ENCODE measurements at places on chromosomes 1 and 21.

DNA sequence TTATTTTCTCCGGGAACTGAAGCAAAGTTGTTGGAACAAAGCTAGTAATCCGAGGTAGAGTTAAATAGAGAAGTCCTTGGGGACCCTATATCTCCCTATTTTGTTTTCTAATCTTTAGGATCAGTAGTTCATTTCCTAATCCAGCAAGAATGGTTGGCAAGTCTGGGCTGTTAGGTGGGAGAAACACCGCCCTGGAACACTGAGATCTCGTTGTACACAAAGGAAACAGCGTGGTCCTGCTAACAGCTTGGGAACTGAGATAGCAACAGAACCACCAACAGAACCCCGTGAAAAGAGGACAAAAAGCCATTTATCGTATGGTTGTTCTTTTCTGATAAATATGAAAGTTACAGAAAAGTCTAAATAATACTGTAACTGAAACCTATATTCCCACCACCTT lies 121.9 kb upstream of the CDC42BPA start:
- no peak for DNase-seq

DNA sequence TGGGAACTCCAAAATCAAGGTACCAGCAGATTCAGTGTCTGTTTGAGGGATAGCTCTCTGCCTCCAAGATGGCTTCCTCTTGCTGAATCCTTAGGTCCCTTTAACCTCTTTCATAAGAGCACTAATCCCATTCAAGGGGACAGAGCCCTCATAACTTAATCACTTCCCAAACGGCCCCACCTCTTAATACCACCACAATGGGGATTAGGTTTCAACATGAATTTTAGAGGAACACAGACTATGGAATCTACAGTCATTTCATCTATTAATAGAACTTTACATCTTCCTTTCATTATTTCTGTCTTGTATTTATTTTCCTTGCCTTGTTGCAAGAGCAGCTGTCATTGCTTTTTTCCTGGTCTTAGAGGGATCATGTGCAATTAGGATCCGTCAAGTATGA lies 30.3 kb downstream of the HOOK1 start:
- no peak for DNase-seq

DNA sequence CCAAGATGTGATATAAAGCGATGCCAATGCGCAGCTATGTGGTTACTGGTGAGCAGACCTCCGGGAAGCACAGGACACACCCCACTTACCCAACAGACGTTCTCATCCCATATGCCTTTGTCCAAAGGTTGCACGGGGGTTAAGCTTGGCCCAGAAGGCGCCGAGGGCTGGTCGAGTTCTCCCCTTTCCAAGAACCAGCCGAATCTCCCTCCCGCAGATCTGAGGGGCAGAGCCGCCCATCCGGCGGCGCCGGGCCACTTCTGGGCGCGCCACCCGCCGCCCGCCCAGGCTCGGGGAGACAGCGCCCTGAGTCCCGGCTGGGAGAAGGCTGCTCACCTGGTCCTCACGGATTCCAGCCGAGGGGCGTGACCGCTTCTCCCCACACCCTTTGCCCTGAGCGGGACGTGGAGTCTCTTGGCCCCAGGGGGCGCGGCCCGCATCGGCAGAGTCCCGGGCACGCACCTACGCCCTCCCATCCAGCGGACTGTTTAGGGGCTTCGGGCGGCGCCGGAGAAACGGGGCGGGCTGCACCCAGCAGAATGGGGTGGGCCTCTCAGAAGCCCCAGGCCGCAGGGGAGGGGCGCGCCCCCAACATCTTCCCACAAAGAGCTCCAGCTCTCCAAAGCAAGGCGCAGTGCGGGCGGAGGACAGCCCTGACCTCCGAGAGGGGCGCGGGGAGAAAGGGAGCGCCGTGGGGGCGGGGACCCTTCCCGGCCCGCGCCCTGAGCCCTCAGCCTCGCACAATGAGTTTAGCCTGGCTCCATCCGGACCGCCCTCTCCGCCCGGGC lies 615 bp downstream of the GPR161 start:
- DNase-seq, result no peak

GRCh38 chr1:228097333-228098081 lies 5.6 kb downstream of the C1orf35 start:
- no peak for DNase-seq

DNA sequence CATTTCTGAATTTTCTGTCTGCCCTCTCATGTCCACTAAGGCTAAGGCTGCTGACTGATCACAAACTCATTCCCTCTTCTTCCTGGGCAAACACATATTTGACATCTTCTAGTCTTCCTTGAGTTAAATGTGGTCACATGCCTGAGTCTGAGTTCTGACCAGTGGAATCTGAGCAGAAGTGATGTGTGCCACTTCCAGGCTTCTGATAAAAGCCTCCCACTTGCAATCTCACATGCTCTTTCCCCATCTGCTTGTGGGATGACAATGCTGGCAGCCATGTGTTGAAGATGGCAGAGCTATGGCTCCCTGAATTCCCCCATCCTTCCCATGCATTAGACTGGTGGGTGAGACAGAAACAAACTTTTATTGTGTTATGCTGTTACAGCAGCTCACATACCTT lies 149.9 kb upstream of the ZNF648 start:
- no peak for DNase-seq

GRCh38 chr1:21212126-21212525 lies 35.4 kb upstream of the EIF4G3 start:
- no peak for DNase-seq

DNA sequence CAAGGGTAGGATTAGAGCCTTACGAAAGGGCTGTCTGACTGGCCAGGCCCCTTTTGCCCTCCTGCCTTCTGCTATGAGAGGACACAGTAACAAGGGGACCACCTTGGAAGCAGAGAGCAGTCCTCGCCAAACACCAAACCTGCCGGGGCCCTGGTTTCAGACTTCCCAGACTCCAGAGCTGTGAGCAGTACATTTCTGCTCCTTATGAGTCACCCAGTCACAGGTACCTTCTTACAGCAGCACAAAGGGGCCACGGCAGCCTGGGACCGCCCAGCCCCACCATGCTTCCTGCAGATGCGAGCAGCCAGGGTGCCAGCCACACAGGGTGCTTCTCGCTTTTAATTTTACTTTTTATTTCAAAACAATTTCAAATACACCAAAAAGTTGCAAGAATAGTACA lies 17.2 kb upstream of the POFUT2 start:
- no peak for DNase-seq

- no peak for DNase-seq
Observed at GRCh38 chr1:103509250-103509649, 16.2 kb upstream of the RNPC3 start.

DNA sequence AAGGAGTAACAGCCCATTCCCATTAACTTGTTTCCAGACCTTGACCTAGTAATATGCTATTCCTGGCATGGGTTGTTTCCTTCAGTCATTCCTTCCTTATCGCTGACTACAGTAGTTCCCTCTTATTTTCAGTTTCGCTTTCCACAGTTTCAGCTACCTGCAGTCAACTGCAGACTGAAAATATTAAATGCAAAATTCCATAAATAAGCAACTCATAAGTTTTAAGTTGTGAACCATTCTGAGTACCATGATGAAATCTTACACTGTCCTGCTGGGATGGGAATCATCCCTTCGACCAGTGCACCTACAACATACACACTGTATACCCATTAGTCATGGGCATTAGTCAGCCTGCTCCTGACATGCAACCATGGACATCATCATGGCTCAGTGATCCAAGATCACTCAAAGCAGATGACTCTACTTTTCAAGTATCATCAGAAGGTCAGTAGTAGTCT lies 66.7 kb downstream of the CCDC30 start:
- DNase-seq, result no peak

DNA sequence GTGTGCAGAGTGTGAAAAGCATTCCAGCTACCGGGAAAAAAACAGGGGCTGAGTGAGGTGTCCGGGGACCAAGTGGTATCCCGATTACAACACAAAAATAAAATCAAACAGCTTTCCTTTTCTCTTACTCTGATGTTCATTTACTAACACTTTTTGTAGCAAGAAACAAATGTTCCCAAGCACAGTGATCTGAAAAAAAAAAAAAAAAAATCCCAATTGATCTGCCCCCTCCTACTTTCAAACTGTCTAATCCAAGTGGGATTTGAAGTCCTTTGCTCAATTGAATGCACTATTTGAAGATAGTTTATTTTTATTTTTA lies 1.3 kb downstream of the BACE2 start:
- DNase-seq, result no peak

DNA sequence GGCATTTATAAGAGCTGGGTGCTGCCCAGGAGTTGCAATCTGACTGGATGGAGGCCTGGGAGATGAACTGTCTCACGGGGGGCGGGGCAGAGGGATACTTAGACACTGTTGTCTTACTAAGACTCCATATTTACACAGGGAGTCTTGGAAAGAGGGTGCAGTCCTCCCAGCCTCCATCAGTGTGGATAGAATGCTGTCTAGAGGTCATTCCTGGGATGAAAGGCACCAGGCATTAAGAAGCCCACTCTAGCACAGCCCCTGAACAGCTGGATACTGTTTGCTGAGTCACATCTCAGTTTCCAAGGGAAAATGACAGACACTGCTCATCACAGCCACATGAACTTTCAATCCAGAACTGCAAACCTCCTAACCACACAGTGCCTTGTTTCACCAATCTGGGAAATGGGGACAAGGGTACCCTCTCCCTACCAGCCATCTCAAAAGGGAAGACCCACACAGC lies 43.3 kb downstream of the SSBP3 start:
- DNase-seq, result no peak

GRCh38 chr1:14761291-14762153 lies 163.0 kb downstream of the KAZN start:
- DNase-seq, result no peak

- DNase-seq, result no peak
Observed at GRCh38 chr1:2133879-2134215, 60.7 kb downstream of the FAAP20 start.

- DNase-seq, result no peak
Observed at GRCh38 chr1:21106238-21106637, 70.5 kb downstream of the EIF4G3 start.

DNA sequence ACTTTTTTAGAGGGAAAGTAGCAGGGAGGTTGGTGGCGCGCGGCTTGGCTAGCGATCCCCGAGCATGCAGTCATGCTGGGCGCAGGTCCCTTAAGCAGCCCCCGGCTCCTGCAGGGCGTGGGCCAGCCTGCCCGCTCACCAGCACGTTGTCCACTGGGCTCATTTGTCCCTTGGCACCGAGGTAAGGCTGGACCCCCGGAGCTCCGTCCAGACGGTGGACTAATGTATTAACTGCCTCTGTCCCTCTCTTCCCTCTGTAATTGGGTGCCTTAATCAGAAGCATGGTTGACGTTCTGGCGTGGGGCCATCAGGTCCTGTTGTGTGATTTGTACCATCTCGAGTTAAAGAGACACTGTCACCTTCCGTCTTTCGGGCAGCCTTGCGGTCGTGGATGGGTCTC lies 17.7 kb downstream of the TMEM201 start:
- no peak for DNase-seq

GRCh38 chr1:30427545-30427944 lies 295.8 kb downstream of the MATN1 start:
- no peak for DNase-seq

DNA sequence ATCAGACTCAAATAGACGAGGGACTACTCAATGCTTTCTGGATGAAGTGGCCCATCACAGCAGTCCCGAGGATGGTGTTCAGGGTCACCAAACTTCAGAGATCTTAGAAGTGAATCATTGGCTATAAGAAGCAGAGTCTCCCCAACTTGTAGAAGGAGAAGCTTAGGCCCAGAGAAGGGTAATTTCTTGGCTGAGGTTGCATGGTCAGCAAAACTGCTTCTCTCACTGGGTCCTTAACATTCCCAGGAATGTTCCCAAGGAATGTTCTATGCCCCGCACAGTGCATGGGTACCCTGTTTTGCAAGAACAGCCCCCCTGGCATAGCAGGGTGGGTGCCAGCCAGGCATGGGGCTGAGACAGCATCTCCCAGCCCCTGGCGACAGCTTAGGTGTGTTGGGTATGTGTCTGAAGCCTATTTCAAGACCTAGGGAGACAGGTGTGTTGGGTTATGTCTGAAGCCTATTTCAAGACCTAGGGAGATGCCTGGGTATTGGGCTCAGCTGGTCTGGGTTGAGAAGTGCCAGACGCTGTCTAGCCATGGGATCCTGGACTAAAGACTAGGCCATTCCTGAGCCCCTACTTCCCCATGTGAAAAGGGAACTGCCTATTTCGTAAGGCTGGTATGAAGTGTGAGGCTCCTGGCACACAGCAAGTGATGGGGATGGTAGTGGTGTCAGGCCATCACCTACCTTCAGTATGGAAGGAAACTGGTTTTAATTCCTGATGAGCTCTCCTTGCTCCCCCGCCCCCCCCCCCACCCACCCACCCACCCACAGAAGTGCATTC lies 26.1 kb downstream of the PADI6 start:
- DNase-seq, result no peak

Measured in stimulated activated CD4-positive, alpha-beta T cell treated with anti-CD3 and anti-CD28 coated beads, TNF-alpha, amount 100 ng/mL, for 48 hours (primary cell).